Activated CD8-positive, alpha-beta memory T cell treated with anti-CD3 and anti-CD28 coated beads for 1 hour (primary cell): ENCODE measurements at places on chromosomes 6 and 20.

- DNase-seq = no peak
These were observed 39.7 kb downstream of the SIRPA start for GRCh38 chr20:1934721-1935573.

DNA sequence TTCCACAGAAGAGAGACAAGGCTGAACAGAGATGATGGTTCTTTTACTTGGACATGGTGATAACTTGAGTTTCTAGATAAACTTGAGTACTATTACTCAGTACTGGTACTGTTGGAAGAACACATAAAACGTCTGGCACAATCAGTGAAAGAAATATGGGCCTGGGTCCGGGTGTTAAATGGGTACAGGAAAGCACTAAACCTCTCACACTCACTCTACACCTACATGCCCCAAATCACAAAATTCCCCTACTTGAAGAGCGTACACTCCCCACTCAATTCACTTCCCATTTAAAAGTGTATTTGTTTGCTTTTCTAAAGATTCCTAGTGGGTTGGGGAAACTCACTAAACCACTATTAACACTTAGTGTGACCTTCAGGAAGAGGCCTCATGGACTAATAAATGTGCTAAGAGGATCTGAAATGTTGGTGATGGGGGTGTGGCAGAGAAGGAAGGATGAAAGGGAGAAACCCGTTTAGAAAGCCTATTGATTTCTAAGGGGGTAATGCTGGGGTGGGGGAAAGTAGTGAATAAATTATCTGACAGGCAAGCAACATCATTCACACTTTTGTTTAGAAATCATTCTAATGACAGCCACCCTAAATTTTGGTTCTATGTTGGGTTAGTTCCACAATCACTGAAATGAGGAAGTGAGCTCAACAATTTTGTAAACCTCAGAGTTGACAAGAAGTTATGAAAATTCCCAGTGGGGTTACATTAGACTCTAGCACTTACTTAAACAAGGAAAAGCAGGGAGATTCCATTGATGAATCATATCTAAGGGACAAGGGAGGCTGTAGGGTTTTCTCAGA is 222.6 kb upstream of the MARCKS start:
- no peak for DNase-seq

GRCh38 chr6:872570-873125 is 179.7 kb upstream of the EXOC2 start:
- no peak for DNase-seq

GRCh38 chr6:15585760-15586214 is 77.0 kb downstream of the DTNBP1 start:
- no peak for DNase-seq

DNA sequence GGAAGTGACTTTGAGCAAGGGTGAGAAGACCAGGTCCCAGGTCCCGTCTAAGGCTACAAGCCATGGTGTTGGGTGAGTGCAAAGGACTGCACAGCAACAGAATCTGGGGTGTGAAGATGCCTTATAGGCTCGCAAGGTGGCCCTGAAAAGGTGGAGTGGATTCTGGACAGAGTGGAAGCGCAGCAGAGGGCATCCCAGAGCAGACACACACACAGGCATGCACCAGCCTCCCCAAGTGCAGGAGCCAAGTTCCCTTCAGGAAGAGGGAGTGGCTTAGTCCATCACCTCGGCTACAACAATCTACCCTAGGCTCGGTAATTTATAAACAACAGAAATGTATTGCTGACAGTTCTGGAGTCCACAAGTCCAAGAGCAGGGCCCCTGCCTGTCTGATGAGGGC is 180.1 kb upstream of the PDE10A start:
- no peak for DNase-seq

DNA sequence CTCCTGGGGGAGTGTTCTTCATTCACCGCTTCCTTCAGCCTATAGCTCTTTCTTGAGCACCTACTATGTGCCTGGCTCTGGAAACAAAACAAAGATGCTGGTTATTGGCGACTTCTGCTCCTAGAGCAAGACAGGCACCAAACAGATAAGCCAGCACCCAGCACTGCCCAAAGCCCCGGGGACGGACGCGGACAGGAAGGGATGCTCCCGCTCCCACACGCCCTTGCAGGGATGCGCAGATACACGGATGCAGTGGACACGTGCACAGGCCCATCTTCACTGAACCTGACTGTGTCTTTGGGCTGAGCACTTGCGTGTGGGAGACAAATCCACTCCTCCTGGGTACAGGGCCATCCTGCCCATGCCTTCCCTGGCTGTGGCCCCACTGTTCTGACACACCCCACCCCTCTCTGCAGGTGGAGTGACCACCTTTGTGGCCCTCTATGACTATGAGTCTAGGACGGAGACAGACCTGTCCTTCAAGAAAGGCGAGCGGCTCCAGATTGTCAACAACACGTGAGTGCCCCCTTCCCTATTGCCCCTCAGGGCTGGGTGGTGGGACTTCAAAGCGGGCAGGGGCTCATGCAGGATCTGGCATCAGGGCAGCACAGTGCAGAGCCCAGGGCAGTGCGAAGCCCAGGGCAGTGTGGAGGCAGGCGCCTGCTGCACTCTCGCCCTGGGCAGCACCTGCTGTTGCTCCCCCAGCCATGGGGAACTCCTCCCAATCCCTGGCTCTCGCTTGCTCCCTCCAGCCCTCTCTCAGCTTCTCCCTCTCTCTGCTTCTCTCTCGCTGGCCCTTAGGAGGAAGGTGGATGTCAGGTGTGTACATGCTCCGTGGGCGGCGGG is 39.9 kb downstream of the SRC start:
- DNase-seq = no peak

GRCh38 chr6:163745536-163746400 is 331.2 kb downstream of the QKI start:
- no peak for DNase-seq
